ENCODE measurements at places on chromosomes 6 and 20. TPM values are rescaled to one million over a fixed set of nuclear protein-coding genes. Genes with fewer than 3 reads are reported as not detected.

GJA10 gene
- total RNA-seq = not detected

DNA sequence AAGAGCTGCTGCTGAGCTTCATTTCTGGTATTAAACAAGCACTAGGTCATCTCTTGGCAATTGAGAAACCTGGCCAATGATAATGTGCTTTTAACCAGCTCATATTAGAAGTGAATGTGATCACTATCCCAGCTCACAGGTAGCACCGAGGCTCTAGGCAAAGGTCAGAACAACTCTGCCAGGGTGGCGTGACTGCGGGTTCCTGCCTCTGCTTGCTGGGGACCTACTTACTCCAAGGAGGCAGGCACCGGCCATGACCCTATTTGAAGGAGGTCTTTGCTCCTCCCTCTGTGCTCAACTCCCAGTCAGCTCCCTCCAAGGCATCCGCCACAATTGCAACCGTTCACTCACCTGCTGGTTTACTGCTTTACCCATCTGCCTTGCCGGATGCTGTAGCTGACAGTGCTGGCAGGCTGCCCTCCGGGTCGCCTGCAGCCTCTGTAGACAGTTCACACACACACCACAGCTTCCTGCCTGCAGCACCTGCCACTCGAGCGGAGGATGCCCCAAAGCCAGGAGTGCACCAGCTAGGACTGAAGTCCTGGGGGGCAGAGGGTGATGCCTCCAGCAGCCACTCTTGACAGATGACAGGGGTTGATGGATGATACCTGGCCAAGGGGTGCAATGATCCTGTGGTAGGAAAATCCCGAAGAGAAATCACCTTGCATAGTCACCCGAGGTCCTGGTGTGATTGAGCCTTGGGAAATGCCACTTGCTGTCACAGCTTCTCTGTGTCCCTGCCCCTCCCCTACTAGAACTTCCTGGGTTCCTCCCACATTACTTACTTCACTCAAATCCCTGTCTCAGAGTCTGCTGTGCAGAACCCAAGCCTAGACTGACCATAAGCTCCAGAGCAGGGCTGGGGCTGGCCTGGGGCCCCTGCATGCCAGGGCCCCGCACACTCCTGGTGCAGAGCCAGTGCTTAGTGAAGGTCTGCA is 8.8 kb upstream of the VSX1 start:
- peak; percentile 44 for DNase-seq

GRCh38 chr20:45924391-45925261 is 9.9 kb upstream of the PCIF1 start:
- DNase-seq = no peak

FRK gene
- total RNA-seq = 0.05 TPM

DNA sequence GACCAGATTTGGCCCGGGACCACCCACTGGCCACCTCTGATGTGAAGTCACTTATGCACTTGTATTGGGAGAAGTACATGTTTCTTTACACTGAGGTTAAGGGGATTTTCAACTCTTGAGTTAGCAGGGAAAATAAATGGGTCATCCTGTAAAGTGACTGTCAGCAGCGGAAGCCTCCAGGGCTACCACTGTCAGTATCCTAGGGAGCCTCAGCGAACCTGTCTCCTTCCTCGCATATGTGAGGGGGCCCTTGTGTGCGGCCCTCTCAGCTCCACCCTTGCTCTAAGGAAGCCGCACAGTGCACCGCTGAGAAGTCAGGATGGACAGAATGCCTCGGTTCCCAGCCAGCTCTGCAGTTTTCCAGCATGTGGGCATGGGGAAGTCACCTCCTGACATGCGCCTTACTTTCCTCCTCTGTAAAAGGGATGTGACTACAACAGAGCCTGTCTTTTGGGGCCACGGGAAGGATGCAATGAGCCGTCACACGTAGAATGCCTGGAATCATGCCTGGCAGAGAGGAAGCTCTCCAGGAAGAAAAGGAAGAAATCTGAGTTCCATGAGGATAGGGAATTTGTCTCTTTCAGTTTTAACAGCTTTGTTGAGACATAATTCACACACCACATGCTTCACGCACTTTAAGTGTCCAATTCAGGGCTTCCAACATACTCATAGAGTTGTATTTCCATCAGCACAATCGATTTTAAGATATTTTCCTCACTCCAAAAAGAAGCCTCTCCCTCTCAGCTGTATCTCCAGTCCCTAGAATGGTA is 115.4 kb downstream of the SYCP2 start:
- no peak for DNase-seq

- peak; percentile 59 for DNase-seq
These were observed 6.1 kb downstream of the MANBAL start for GRCh38 chr20:37295595-37295994.

HTR1E gene
- total RNA-seq = not detected
